Caki2 (cell line): ENCODE measurements at places on chromosomes 1 and 21.
A peak's percentile ranks its signal among the peaks of the same experiment; 100 is the strongest.

GRCh38 chr1:163528710-163529348 lies 207.1 kb downstream of the NUF2 start:
- DNase-seq: no peak

- peak; percentile 32 for DNase-seq
These were observed 16.0 kb downstream of the VANGL2 start for GRCh38 chr1:160416369-160416768.

DNA sequence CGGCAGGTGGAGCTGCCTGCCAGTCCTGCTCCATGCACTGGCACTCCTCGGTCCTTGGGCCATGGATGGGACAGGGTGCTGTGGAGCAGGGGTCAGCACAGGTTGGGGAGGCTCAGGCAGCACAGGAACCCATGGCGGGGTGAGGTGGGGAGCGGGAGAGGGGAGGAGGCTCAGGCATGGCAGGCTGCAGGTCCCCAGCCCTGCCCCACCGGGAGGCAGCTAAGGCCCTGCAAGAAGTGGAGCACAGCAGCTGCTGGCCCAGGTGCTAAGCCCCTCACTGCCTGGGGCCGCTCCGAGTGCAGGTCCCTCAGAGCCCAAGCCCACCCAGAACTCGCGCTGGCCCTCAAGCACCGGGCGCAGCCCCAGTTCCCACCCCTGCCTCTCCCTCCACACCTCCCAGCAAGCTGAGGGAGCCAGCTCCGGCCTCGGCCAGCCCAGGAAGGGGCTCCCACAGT lies 691 bp upstream of the GBP5 start:
- no peak for DNase-seq

DNA sequence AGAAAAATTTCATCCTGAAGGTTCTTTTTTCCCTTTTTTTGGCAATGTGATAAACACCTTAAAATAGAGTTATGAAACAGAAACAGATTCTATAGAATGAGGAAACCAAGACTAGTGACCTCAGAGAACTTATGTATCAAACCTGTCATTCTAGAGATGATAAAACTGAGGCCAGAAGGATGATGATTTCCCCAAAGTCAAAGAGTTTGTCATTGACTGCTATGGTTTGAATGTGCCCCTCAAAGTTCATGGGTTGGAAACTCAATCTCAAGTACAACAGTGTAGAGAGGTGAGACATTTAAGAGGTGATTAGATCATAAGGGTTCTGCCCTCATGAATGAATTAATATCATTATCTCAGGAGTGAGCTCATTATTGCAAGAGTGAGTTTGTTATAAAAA lies 13.7 kb upstream of the BEND5 start:
- no peak for DNase-seq

DNA sequence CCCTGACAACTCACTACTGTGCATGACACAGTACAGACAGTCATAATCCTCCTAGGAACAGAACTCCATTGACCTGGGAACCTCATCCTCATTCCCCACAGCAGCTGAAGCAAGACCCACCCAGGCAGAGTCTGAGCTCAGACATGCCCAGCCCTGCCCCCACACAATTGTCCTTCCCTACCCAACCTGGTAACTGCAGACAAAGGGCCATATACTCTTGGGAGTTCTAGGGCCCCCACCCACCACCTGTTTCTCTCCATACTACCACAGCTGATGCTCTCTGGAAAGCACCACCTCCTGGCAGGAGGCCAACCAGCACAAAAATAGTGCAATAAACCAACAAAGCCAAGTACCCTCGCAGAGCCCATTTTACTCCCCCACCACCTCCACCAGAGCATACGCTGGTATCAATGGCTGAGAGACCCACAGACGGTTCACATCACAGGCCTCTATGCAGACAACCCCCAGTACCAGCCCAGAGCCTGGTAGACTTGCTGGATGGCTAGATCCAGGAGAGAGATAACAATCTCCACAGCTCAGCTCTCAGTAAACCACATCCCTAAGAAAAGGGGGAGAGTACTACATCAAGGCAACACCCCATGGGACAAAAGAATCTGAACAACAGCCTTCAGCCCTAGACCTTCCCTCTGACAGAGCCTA lies 159.7 kb upstream of the CXADR start:
- no peak for DNase-seq

DNA sequence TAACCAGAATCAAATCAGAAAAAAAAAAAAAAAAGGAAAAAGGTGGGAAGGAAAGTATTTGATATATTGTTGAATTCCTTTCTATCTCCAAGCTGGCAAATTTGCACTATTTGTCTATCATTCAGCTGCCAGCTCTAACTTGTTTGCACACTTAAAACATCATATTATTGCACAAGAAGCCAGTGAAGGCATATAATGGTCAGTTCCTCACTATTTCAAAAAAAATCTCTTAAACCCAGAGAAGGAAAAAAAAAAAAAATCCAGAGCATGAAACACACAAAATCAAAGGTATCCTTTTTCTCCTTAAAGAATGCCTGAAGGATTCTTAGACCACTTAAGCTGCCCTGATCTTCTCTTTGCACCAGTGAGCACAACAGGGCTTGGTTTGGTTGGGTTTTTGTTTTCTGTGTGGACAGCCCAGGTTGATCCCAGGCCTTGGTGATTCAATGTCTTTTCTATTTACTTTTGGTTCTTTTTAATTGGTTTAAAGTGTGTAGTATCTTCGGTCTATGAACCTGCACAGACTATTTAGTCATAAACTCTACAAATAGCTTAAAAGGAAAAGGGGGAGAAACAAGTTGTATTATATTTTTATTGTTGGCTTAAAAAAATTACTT lies 40.2 kb downstream of the DUSP10 start:
- DNase-seq: no peak

- DNase-seq: no peak
These were observed 17.5 kb upstream of the ACBD6 start for GRCh38 chr1:180519846-180520245.

DNA sequence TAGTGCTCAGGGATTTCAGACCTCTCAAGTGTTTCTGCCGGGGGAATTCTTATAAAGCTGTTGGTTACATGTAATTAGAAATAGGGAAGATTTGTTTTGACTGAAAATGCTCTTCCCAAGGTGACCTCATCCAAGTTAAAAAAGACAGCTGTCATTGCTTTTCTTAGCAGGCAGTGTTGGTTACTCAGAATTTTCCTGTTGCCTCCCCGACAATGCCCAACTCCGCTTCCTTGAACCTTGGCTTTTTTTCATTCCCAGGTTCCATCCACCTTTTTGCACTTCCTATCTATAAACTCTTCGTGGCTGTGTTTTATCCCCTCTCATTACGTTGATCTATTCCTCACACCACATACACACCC lies 825 bp upstream of the DPH5 start:
- no peak for DNase-seq

GRCh38 chr1:229111703-229112319 lies 159.1 kb upstream of the RAB4A start:
- no peak for DNase-seq

- DNase-seq: no peak
These were observed 337.7 kb downstream of the SIPA1L2 start for GRCh38 chr1:232292239-232292638.

DNA sequence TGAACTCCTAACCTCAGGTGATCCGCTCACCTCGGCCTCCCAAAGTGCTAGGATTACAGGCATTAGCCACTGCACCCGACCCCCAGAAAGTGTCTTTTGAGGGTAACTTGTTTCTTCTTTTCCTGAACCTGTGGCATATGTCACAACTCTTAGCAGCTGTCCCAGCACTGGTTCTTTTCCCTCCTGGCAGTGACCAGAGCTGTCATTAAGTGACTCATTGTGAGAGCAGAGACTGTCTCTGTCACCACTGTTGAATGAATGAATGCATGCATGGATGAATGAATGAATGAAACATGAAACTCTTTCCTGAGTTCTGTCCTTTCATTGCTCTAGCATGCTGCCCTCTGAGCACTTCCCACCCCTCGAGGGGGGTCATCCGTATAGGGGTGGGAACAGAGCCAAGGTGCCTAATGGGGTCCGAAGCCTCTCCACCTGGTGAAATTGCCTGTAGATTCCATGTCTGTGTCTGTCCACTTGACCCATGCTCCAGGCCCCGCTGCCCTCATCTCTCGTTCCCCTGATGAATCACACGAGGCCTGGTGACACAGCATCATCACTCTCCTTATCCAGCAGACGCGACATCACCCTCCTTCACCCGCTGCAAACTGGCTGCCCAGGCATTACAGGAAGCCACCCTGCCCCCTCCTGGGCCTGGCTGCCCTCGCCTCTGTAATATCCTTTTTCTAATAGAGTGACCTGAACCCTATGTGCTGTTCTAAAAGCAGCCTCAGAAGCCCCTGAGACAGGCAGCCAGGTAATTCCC lies 75.0 kb downstream of the IGSF21 start:
- peak; percentile 83 for DNase-seq

- DNase-seq: no peak
These were observed 494.7 kb downstream of the SMYD3 start for GRCh38 chr1:246012341-246012740.

DNA sequence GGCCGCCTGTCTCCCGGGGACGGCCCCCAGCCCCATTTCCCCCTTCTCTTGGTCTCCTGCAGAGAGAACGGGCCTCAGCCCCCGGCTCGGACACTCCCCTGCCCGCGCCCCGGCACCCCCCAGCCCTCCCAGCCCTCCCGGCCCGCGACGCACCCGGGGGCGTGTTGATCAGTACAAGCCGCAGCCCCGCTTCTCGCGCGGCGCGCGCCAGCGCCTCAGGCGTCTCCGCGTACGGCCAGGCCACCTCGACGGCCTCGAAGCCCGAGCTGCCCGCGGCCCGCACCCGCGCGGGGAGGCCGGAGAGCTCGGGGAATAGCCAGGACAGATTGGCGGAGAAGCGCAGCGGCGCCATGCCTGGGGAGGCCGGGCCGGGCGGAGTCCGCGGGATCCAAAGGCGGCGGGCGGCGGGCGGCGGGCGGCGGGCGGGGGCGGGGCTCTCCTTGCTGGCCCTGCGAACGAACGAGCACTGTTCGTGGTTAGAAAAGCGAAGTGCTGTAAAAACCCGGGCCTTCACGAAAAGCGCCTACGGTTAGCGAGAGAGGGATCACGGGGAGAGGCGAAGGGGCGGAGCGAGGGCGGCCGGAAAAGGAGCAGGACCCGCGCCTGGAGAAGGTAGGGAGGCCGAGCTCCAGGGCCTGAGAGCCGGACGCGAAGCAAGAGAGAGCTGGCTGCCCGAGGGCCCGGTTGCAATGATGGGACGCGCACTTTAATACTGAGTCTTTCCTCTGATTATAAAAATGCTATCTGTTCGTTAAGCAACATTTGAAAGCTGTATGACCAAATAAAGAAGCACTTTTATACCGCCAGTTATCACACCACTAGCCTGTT lies at the start of gene HYI:
HYI (minus strand) TSS at position 490 of the 828 bp plus-strand sequence; CDS start at position 352, 138 bp downstream.
- peak; percentile 84 for DNase-seq

DNA sequence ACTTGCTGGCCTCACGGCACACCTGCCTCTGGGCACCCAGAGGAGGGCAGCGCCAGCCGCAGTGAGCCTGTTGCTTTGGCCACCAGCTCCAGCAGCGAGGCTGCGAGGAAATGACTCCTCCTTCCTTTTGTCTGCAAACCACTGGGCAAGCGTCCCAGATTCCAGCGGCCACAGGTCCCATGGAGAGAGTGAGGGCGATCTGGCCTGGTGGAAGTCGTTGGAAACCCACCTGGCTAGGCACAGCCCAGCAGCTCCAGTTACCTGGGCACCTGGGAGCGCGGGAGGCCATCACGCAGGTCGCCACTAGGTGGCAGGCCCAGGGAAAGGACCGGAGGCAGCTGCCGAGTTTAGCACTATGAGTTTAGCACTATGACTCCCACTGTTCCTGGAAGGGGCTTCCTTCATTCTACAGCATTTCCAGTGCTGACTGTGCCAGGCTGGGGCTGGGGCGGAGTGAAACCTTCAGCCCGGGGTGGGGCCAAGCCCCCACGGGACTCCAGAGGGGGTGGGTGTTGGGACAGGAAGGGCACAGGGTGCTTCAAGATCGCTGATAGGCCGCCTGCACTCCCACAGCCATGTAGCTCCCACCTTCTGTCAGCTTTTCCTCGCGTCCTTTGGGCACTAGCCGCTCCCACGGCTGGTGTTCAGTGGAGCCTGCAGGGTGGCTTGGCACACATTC lies 1.1 kb upstream of the ESPN start:
- peak; percentile 58 for DNase-seq

DNA sequence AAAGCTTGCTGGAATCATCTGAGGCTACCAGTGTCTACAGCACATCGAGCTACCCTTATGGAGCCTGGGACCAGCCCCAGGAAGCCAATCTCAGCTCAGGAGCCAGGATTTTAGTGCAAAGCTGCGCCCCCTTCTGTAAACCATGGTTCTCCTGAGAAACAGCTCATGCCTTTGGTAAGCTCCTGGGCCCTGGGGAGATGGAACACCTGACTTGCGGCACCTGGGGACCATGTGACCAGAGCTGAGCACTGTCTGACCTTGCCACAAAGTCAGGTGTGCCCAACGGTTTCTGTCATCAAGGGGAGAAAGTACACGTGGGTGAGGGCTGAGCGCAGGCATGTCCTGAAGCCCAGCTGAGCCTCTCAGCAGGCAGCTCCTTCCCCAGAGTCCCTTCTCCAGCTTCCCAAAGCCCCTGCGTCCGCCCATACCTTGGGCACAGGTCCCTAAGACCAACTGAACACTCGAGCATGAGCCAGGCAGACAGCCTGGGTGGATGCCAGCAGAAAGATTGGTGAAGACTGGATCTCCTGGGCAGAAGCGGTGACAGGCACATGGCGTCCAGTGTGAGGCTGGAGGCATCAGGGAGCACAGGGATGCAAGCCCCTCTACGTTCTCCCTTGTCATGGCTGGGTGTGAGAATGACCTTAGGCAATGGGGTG lies 57.9 kb upstream of the TENT5B start:
- no peak for DNase-seq

GRCh38 chr1:3536420-3537195 lies 74.7 kb downstream of the MEGF6 start:
- DNase-seq: no peak

GRCh38 chr1:55049914-55050278 lies 10.5 kb downstream of the PCSK9 start:
- no peak for DNase-seq

DNA sequence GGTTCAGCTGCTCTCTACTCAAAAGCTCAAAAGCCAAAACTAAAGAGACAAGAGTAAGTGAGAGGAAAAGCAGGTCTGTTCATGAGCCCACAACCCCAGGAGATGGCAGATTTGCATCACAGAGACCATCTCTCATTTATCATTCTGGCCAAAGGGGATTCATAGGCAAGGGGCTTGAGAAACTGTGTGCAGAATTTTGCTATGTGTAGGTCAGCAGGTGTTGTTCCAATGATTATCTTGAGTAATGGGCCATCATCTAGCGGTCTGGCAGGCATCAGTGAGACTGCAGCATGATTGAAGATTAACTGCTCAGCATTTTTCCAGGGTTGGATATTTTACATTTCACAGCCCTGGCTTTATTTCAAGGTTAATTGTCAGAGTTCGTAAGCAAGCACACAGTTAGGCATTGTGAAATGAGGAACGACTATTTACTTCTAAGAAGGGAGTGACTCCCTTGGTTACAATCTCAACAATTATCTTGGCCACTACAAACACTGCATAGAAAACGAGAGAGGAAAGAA lies 1204.6 kb upstream of the TMPRSS15 start:
- peak; percentile 65 for DNase-seq
